Left hindlimb (tissue), 1 donor: ENCODE measurements at places on chromosomes 1 and 21.

DNA sequence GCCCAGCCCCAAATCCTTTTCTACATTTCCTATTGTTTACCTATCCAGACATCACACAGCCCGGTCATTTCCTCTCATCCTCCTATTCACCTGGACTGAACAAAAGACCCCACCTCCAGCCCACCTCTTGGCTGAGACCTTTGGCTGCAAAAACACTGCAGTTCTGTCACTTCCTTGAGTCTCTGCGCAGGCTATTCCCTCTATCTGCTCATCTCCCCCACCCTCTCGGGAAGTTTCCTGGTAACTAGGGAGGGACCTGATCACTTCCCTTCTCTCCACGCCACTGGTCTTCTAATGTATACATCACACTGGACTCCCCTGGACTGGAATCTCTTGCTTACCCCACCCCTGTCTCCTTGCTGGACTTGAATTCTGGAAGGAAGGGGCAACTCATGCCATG lies 5.3 kb downstream of the HTR1D start:
- no peak for DNase-seq

- no peak for DNase-seq
Measured at GRCh38 chr1:7106442-7107108, 321.3 kb downstream of the CAMTA1 start.

- DNase-seq = no peak
Measured at GRCh38 chr1:91872000-91872399, 14.0 kb downstream of the TGFBR3 start.

DNA sequence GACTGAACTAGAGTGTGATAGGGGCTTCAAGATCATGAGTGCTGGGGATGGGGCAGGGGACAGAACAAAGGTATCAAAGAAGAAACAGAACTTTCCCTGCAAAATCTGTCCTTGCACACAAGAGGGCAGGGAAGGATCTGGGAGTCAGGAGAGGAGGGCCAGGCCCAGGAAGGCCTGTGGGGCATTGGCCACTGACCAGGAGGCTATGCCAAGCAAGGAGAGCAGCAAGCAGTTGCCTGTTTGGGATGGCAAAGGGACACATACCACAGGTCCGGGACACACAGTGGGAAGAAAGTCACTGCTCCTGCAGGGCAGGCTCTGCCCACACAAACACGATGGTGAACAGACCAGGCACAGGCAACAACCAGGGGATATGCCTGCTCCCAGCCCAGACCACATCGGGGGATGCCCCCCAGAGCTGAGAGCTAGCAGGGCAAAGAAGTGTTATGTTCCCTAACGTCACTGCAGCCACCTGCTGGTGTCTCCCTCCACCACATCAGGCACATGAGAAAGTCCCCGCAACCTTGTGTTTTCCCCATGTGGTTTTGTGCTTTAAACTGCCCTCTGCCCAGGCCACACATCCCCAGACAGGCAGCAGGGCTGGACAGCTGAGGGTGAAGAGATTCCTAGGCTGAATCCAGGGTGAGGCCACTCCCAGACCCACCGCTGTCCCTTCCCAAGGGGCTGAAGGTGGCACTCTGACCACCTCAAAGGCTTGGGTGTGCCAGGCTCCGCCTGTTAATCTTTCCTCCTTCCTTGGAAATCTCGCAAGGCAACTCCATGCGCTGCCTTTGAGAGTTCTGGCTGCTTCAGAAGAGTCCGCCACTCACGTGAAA lies 53.6 kb downstream of the KIF21B start:
- DNase-seq = no peak

DNA sequence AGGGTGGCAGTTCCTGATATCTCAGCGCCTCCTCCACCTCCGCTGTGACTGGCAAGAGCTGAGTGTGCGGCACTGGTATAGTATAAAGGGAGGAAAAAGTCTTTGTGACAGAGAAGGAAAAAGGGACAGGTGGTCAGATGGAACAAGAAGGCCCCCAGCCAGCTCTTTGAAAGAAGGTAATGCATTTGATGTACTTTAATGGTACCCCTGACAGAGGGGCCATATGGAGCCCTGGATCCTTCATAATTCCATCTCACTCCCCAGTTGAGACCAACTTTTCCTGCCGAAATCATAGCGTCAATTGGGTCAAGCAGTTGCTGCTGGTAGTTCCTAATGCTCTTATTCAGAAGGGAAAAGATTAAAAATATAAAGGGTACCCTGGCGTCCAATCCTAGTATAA lies 198.2 kb downstream of the ZNF326 start:
- no peak for DNase-seq

DNA sequence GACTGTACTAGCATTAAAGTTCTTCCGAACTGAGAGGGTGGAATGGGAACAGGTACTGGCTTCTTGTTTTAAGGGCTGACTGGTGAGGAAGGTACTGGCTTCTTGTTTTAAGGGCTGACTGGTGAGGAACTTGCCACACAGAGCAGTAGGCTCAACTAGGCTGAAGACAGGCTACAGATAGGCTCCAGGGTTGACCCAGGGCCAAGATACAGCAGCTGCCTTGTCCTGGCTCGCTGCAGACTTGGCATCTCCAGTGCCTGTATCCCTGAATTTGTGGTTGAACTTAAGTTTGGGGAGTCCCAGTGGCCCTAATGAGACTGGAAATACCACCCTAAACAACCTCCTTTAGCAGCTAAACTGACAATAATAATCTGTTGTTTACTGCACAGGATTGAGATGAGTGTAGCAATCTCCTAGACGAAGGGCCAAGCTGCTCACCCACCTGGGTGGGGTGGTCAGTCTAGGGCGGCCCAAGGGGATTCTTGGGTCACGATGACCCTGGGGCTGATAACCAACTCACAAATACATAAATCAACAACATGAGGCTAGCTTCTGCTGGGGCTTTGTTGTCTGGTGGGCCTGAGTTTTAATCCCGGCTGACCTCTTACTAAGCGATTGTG lies 227.1 kb downstream of the DISC1 start:
- DNase-seq = no peak

DNA sequence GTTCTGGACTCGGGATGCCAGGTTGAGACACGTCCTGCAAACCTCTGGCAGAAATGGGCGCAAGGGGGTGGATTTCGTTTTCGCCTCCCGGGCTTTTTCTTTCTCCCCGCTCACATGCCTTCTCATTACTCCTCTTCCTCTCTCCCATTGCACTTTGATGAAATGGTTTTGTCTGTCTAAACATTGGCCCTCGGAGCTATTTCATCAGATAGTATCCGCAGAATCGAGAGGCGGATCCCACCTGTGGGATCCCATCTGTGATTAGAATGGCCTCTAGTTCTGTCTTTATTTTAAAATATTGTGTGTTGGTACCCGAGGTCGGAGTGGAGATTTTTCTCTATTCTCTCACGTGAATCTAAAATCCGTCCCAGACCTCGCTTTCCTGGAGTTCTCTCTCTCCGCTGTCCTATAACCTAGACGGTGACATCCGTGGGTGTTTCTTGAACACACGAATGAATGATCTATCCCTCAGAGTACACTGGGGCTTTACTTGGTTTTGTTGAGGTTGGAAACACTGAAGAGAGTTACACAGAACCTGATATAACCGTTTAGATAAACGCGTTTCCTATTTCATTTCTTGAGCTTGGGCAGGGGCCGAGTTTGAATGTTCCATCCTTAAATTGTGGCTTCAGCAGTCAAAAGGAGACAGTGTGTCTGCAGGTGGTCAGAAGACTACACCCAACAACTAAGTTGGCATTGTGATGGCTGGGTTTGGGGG lies 2.0 kb downstream of the EDARADD start:
- no peak for DNase-seq

DNA sequence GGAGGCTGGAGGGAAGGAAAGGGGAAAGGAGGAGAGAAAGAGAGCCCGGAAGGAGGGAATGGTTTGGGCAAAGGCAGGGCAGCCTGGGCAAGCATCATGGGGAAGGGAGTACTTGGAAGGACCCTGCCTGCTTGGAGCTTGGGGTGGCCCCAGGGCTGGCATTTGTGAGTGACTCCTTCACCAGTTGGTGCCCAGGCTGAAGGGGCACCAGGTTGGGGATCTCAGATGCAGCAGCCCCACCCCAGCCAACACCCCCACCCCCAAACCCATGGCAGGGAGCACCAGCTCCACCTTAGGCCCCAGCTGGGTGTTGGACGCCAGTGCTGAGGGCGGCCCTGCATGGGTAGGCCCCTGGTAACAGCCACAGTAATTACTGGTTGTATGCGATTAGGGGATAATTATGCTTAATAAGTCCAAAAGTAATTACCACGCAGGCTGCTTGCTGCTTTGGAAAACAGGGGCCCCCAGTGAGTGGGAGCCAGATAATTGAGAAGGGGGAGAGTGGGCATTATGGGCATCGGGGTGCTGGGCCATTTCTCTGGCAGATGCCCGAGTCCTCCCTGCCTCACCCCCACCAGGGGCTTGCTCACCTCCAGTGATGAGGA lies 78.3 kb downstream of the VWA5B1 start:
- DNase-seq = no peak

DNA sequence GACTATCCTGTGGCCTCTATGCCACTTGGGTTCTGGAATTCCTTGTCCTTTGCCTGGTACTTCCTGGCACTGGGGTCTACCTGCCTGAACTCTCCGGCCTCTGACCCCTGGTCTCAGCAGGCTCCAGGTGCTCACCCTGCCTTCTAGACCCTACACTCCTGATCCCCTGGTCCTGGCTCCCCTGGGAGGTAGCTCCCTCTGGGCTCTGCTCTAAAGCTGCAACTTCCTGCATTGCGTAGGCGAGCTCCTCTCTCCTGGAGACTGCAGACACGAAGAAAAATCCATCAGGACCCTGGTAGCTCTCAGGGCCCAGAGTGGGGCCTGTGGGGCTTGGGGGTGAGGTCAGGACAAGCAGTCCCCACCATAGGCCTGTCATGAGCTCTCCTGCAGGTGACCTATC lies 7.8 kb upstream of the PLEKHG5 start:
- no peak for DNase-seq

DNA sequence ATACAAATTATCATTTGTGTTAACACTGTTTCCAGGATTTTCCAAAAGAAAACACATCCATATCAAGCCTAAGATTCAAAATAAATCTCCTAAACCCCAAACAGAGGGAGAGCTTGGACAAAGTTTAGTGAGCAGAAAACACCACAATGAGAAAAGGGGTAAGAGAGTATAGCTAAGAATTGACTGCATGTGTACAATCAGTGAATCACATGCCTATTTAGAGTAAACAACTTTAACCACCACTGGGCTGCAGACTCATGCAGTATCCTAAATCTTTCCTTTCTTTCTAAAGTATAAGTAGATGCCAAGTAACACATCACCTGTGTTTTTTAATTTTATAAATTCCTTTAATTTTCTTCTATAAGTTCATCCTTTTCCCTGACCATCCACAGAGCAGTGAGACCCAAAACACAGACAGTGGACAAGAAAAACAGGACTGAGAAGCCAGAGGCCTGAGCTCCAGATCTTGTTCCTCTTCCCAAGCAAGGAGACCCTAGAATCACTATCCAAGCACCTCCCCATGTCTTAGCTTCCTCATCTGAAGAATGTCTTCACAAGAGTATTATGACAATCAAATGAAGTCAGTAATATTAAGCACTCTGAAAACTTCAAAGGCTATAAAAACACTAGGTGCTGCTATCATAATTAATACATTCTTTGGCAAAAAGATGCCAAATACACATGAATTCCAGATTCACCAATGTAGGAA lies 93.1 kb downstream of the VAV3 start:
- DNase-seq = no peak

- DNase-seq = peak; percentile 92
Measured at GRCh38 chr1:31714442-31715086, 10.7 kb upstream of the COL16A1 start.

DNA sequence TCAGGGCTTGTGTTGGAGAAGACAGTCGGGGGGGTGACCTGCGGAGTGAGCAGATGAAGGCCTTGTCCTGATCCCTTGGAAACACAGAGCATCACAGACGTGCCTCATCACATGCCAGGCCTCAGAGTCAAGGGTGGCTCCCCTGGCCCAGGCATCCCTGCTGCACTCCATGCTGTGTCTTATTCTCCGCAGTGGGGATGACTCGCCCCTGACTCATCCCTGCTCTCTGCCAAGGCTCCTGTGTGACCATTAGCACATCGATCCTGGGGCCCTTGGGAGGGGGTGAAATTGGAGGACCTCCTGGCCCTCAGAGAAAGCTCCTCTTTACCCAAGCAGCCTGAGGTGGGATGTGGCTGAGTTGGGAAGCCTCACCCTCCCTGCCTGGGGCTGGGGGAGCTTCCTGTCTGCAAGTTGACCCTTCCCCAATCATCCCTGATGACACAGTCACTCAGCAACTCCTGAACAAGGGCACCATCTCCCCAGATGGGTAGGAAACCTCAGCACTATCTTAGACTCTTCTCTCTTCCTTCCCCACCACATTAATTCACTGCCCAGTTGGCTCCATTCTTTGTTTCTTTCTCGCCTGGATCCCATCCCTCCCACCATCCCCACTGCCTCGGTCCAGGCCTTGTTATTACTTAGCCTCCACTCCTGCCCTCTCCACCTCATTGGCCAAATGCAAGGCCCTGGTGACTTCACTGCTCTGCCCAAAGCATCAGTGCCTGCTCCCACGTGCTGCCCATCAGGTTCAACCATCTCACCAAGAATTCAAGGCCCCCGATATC lies 74.6 kb downstream of the CAMK2N1 start:
- DNase-seq = no peak

GRCh38 chr1:154551474-154551873 lies 7.0 kb downstream of the UBE2Q1 start:
- no peak for DNase-seq

DNA sequence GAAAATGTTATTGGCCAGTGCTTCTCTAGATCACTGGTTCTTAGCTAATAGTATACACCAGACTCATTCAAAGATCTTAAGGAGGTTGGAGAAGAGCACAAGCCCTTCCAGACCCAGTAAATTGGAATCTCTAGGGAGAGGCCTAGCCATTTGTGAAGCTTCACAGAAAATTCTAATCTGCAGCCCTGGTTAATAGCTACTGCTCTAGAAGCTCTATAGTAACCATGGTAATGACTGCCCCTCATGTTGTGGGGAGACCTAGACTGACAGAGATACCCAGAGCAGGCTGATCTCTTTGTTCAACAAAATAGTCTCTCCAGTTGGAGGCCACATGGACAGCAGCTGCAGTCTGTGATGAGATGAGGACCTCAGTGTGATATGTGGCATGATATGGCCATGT lies 31.7 kb downstream of the ARID1A start:
- no peak for DNase-seq

GRCh38 chr1:15843826-15844572 lies 3.5 kb upstream of the SPEN start:
- no peak for DNase-seq

DNA sequence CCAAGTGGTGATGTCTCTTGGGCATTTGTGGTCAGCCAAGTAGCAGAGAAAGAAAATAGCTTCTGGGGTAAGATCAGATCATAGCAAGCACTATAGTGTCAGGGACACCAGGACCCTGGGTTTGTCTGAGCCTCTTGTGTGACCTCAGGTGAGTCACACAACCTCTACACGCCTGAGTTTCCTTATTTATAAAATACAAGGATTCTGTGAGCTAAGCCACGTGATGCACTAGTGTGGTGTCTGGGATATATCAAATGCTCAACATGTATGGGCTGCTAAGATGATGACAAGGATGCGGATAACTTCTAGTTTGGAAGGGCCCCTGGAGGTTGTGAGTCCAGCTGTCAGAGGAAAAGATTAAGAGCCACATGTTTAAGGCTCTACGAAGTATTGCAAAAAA lies 24.5 kb upstream of the ZNF436 start:
- no peak for DNase-seq

- DNase-seq = no peak
Measured at GRCh38 chr1:193763266-193763665, 576.9 kb upstream of the B3GALT2 start.
